ENCODE measurements at places on chromosomes 16 and 17.

GRCh38 chr16:84819644-84820304, at the start of gene CRISPLD2:
Gene CRISPLD2, plus strand, starts transcription at chr16:84819985. Its CDS starts 18,511 bp downstream, at chr16:84838496.
- DNase-seq = peak; percentile 83

GRCh38 chr16:85157372-85157771, 45.1 kb upstream of the CIBAR2 start:
- DNase-seq = no peak

- DNase-seq = no peak
These were observed 332.8 kb downstream of the MAF start for GRCh38 chr16:79267781-79268180.

DNA sequence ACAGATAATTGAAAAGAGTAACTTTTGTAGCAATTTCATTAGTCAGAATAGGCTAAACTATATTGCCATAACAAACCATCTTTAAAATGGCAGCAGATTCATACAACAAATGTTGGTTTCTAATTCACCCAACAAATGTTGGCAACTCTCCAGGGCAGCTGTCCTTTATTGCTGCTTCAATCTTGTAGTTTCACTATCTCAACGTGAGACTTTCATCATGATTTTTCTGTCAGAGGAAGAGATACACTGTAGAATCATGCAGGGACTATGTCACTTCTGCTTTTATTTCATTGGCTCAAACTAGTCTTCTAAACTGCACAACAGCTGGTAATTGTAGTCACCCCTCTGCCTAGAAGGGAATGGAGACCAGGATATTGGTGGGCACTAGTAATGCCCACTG, 174.2 kb downstream of the TANC2 start:
- no peak for DNase-seq

- peak; percentile 52 for DNase-seq
These were observed 7.3 kb upstream of the TSPOAP1 start for GRCh38 chr17:58335779-58336455.

DNA sequence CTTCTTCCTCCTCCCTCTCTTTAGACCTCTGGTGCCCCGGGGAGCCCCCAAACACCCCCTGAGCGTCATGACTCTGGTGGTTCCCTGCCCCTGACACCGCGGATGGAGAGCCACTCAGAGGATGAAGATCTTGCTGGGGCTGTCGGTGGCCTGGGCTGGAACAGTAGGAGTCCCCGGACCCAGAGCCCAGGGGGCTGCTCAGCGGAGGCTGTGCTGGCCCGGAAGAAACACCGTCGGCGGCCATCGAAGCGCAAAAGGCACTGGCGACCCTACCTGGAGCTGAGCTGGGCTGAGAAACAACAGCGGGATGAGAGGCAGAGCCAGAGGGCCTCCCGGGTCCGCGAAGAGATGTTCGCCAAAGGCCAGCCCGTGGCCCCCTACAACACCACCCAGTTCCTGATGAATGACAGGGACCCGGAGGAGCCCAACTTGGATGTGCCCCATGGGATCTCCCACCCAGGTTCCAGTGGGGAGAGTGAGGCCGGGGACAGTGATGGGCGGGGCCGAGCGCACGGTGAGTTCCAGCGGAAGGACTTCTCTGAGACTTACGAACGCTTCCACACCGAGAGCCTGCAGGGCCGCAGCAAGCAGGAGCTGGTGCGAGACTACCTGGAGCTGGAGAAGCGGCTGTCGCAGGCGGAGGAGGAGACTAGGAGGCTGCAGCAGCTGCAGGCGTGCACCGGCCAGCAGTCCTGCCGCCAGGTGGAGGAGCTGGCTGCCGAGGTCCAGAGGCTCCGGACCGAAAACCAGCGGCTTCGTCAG, 7.5 kb downstream of the HEXIM2 start:
- no peak for DNase-seq

DNA sequence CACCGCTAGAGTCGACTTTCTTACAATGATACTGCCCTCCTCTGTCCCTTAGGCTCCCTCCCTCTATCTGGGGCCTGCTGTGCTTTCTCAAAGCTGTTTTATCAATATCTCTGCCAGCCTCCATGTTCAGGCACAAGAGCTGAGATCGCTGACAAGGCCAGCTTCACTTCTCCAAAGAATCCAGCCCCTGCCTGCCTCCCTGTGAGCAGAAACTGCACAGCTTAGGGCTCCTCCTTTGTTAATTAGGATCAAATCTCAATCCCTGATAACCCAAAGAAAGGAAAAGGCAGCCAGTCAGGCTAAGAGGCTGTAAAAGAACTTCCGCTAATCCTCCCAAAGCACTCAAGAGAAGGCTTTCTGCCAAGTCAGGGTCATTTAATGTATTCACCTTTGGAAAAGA, 616.0 kb upstream of the CDH11 start:
- no peak for DNase-seq

GRCh38 chr16:676913-677312, 1.4 kb downstream of the RHBDL1 start:
- DNase-seq = no peak

- DNase-seq = no peak
These were observed 19.7 kb downstream of the DHRS7B start for GRCh38 chr17:21146362-21147015.

GRCh38 chr17:56085576-56086267, 67.6 kb upstream of the ANKFN1 start:
- no peak for DNase-seq

DNA sequence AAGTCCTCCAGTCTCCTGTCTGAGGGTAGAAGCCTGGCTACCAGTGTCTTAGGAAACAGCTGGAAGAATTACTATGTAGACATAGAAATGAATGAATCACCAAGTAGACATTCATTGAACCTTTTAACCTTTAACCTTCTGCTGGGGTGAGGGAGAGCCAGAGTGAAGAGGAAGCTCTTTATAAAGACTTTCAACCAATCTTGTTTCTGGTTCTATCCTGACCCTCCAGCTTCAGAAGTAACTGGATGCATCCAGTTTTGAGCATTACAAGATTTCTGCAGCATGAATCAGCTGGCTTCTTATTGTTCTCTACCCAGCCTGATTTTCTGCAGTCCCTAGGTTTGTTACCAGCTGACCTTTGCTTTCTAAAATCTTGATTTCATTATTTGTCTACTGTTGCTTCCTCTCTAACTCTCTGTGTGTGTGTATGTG, 8.5 kb downstream of the TEKT1 start:
- no peak for DNase-seq

DNA sequence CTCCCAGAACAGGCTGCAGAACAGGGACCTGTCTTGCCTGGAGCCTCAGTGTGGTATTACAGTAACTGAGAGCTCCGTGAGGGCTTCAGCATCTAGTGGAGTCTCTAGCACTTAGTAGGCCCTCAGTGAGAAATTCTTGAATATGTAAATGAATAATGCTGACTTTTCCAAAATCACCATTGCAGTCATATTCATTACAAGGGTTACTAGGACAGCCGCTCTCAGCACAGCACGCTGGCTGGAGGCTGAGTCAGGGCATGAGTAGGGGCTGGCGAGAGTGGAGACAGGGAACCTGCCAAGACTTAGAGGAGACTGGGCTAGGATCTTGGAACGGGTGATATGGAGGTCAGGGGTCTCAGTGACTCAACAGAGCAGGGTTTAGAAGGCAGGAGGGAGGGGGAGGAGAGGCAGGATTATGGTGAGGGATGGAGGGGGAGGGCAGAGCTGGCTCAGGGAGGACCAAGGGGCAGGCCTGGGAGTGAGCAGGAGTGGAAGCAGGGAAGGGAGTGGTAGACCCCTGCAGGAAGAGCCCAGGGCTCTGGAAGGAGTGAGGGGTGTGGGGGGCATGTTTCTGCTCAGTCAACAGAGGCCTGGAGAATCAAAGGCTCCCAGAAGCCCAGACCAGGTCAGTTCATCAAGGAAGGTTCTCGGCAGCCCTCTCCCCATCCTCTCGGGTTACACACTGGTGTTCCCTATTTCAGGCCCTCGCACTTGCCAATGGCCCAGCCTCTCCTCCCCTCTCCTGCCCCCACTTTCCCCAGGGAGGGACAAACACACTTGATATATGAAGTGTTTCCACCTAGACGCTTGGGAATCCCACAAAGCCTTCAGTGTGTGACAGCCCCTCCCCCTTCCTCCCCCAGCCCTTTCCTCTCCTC, 42.3 kb downstream of the FZD2 start:
- no peak for DNase-seq

GRCh38 chr17:7611635-7612293, 2.9 kb downstream of the FXR2 start:
- DNase-seq = no peak

GRCh38 chr16:9567666-9568065, 476.2 kb downstream of the HAPSTR1 start:
- DNase-seq = no peak

GRCh38 chr16:27982184-27982583, 81.3 kb downstream of the GSG1L start:
- no peak for DNase-seq

DNA sequence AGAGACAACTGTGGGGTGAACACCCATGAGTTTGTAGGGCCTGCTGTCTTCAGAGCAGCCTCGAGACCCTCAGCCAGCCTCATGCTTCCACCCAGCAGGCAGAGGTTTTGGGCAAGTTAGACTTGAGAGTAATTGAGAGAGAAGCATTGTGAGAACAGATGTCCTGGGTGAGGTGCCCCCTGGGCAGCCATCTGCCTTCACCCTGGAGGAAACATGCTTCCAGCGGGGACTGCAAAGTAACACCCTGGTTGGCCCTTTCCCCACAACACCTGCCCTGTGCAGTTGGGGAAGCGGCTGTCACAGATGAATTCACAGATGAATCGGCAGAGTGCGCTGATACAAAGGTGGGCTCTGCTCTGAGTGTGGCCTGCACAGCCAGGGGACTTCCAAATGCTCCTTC, 23.4 kb downstream of the ATPAF2 start:
- DNase-seq = no peak

GRCh38 chr16:6913566-6913965, 419.1 kb upstream of the RBFOX1 start:
- DNase-seq = no peak

GRCh38 chr16:85301231-85301630, 189.0 kb upstream of the CIBAR2 start:
- DNase-seq = no peak

GRCh38 chr17:29728490-29728889, 105.8 kb upstream of the CORO6 start:
- no peak for DNase-seq

DNA sequence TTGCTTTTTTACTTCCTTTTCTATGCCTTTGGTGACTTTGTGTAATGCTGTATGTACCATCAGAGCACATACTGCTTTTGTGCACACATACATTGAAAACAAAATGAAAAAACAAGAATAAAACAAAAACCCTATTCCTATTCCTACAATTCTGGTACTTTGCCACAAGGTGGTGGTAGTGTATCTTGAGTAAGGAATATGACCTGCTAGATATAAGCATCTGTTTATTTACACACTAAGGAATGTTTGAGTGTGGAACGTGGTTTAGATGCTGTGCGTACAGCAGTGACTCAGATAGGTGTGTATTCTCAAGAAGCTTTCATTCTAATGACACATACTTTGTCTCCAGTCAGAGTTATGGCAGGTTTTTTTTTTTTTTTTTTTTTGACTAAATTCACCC, 606.2 kb downstream of the WWOX start:
- DNase-seq = no peak

DNA sequence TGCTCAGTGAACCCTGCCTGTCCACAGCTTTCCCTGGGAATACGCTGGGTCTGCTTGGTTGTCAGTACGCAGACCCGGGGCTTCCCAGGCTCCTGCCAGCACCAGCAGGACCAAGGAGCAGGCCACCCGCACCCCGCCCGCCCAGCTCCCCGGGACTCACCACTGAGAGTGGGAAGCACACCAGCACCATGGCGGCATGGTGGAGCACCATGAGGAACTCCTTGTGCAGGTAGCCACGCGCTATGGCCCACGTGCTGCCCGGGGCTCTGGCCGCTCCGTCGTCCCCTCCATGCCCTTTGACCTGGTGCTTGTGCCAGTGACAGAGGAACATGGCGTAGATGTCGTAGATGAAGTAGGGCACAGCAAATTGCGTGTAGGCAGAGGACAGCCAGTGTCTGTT, 3.5 kb downstream of the C16orf92 start:
- DNase-seq = no peak

DNA sequence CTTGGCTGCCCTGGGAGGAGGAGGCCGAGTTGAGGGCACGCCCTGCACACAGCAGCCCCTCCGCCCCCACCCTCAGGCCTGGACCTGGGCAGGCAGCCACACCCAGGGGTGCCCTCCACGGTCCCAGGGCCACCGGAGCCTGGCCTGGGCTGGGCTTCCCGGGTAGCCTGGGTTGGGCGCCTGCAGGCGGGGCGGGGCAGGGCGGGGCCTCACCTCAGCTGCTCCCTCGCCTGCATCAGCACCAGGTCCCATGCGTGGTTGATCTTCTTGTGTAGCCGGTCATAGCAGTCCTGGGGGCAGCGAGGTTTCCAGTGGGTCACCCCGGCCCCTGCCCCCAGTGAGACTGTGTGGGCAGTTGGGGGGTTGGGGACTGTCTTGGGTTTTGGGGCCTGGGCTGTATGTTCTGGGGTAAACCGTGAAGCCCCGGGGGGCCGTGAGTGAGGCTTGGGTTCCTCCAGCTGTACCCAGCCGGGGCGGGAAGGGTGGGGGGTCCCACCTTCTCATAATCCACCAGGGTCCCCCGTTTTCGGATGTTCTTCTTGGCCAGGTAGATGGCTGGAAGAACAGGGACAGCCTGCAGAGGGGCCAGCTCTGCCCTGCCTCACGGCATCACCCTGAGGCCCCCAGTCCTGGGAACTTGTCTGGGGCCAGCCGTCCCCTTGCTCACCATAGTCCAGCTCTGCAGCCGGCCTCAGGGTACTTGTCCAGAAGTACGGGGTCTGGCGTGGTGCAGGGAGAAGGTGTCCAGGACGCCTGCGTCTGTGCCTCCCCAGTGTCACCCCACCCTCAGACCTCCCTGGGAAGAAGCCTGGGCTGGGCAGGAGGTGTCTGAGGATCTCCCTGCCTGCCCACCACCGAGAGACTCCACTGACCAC, 2.0 kb downstream of the RGS11 start:
- DNase-seq = no peak

Data from stimulated activated CD4-positive, alpha-beta T cell treated with anti-CD3 and anti-CD28 coated beads, Interleukin-2, amount 100 ng/mL, for 48 hours (primary cell).